ENCODE measurements at places on chromosomes 2 and 18.

GRCh38 chr18:69399253-69399652 is 1.4 kb upstream of the DOK6 start:
- DNase-seq, result no peak

- peak; percentile 10 for DNase-seq
These were observed 888 bp upstream of the TWSG1 start for GRCh38 chr18:9333441-9334328.

- DNase-seq, result no peak
These were observed 506.9 kb downstream of the DPP10 start for GRCh38 chr2:114949228-114949804.

DNA sequence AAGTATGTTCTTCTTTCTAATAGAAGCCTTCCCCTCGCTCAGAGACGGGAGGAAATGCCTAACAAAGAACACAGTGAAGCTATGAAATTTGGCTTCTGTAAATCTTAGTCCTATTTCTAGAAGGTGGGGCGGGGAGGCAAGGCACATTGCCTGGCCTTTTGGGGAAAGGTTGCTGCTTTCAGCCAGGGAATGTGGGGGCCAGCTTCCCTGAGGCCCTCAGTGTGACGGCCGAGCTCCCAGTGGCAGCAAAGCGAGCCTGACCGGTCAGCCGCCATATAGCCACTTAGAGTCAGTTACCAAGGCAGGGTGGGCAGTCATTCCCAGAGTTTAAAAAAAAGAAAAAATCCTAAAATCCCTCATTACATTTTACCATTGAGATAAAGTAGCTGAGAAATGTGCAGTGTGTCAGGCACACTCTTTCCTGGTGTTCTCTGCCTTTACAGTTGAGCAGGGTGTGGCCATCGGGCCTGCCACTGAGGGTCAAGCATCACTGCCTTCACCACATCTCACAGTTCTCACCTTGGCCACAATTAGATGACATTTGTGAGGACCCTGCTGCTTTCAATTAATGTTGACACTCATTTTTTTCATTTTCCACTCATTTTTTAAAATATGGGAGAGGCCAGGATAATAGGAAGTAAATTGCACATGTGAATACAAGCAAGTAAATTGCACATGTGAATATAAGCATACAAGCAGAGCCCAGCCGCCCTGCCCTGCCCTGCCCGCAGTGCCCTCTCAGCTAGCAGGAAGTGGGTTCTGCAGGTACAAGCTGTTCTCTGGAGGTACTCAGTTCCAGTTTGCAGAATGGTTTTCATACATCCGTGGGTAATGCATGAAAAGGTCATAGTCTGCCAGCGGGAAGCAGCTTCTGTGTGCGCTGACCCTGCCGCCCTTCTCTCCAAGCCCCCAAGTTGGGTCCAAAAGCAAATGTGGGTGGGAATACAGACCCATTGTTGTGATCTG is 76.9 kb downstream of the WDSUB1 start:
- DNase-seq, result no peak

DNA sequence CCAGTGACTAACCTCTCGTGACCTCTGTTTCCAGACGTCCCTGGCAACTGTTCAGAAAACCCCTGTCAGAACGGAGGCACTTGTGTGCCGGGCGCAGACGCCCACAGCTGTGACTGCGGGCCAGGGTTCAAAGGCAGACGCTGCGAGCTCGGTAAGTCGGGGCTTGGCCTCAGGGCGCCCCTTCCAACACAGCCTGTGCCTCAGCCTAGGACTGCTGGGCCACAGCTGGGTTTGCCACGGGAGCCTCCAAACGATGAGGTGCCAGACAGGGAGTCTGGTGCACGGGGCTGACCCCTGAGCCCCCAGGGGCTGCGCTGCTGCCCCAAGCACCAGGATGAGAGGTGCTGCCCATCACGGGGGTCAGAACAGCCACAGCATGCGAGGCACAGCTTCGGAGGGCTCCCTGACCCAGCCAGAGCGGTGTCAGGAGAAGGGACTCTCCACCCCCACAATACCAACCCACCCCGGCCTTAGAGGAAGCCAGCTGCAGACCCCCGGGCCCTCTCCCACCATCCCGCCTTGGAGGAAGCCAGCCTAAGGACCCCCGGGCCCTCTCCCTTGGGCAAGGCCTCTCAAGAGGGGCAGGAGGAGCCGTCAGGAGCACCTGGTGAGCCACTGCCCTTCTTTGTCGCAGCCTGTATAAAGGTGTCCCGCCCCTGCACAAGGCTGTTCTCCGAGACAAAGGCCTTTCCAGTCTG is 20.3 kb downstream of the MTERF4 start:
- DNase-seq, result no peak

GRCh38 chr2:160168878-160169277 is 31.2 kb downstream of the ITGB6 start:
- no peak for DNase-seq

DNA sequence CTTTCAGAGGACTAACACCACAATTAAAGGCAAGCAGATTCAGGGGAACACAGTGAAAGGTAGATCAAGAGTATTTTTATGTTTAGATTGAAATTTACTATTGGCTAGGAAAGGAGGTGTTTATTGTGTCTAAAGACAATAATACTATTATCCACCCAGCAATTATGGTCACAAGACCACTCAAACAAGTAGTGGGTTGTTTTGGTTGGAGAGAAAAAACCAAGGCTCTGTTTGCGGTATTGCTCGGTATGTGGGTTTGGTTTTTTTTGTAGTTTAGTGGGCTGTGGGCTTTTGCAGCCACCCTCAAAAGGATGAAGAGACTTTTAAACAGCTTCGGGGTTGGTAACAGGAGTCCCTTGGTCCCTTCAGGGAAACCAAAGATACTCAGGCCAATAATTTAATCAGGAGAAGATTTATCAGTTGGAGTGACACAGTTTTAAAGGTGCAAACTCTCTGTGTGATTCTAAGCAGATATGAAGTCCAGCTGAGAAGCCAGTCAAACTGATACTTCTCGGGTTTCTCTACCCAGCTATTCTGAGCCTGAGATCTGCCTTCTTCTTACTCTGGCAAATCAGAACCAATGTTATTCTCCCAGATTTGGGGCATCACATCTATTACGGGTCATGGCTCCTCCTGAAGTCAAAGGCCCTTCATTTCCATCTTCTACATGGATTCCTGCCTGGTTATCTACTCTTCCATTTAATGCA is 55.3 kb downstream of the DCC start:
- no peak for DNase-seq

DNA sequence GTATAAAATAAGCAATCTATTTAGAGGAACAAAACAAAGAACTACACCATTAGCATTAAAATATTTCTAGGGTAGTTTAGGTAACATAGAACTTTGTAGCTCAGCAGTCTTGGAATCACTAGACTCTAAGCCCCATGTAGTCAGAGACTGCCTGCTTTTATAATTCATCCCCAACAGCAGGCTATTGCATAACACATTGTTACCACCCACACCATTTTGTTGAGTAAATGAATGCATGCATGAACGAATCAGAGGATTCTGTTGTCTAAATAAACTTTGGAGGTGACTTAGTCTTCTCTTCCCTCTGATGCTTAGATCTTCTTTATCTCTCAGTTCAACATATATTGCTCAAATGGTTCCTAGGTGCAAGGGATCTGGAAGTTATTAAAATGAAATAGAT is 167.6 kb upstream of the TNP1 start:
- DNase-seq, result no peak

- DNase-seq, result no peak
These were observed 128.6 kb downstream of the MSH2 start for GRCh38 chr2:47531378-47532042.

- DNase-seq, result no peak
These were observed 97.9 kb upstream of the DLX2 start for GRCh38 chr2:172200495-172201085.

DNA sequence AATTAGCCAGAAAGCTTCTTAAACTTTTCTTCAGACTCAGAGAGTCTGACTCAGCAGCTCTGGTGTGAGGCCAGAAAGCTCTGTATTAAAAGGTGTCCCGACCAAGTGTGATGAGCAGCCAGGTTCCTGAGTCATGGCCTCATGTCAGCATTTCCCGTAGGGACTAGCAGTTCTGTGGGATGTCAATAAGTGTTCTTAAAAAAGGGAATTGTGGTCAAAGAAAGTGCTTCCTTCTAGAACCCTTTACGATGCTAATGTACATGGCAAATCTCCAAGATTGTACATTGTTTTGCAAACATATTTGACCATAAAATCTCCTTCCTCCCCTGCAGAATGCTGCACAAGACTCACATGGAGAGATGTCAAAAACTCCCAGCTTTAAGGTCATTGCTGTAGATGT is 80.1 kb downstream of the PLA2R1 start:
- no peak for DNase-seq

DNA sequence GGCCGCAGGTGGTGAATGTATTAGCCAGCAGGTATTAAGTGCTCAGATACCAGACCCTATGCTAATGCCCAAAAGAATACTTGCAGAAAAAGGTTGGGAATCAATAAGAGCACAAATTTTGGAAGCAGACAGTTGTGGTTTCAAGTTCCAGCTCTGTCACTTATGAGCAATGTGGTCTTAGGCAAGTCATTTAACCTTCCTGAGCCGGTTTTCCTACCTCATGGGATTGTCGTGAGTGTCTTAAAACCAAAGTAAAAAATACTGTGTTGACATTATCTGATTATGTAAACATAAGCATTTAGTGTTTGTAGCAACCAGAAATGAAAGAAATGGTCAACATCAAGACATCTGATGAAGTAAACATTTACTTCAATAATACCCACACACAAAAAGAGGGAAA is 93.0 kb upstream of the CHST9 start:
- DNase-seq, result no peak

DNA sequence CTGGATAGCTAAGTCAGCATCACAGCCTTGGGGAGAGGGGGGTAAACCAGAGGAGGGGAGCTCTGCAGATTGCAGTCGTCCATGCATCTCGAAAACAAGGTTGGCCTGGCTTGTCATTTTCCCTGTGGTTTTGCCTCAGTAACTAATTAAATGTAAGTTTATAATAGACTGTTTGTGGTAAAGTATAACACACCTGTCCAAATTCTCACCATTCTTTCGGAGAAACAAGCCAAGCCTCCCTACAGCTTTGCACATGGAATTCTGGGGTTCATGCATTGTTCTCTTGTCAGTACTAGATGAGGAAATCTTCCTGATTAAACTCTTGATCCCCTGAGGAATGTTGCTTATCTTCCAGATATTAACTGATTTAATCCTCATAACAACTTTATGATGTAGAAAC is 1065.2 kb upstream of the FAM98A start:
- DNase-seq, result no peak

DNA sequence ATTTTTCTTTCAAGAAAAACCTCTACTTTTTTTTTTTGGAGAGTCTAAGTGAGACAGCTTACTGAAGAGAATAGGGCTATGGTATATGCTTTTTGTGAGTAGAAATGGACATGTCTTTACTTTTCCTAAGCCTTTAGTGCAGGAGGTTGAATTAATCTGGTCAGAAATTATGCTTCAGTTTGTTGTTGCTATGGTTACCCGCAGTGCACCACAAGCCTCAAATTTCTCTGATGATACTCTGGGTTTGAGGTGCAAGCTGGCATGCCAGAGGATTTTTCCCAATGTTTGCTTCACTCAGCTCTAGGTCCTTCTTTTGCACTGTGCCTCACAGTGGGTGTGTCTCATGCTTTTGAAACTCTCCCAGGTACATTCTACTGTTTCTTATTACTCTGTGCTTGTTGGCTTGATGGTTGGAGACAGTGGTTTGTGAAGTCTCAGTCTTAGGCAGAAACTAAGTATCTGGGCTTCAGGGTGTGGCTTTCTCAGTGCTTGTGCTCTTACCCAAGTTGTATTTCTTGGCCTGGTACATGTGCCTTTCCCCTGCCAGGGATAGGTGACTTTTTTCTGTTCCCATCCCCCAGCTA is 278.3 kb downstream of the RBM43 start:
- no peak for DNase-seq

GRCh38 chr2:214104967-214105366 is 305.9 kb upstream of the VWC2L start:
- DNase-seq, result no peak

GRCh38 chr2:37284381-37284780 is 40.3 kb downstream of the PRKD3 start:
- DNase-seq, result no peak

DNA sequence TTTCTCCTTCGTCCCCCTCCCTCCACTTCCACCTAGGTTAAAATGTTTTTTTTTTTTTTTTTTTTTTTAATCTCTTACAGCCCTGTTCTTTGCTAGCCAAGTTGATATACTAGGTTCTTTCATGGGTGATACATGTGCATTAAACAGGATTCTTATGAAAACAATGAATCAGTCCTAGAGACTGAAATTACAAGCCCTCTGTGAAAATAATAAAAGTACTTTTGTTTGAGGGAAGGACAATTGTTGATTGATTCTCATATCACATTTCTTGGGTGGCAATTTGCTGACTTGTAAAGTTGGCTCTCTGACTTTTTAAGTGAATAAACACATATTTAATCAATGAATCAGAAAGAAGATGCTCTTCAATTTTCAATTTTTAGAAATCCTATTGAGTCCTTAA is 639.9 kb downstream of the LRP1B start:
- no peak for DNase-seq

DNA sequence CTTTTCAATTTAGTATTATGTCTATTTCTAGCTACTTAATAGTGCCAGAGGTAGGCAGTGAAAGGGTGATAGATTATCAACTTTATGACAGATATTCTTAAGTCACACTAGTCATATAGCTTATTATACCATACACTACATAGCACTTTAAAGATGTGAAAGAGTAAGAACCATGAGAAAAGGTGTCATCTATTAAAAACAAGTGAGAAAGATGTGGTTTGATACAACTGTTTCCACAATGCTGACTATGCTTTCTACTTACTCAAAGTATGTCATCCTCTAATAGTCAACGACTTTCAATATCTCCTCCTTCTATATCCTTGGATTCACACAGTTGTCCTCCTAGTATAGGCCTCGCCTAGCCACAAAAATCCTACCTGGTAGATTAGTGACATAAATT is 132.9 kb upstream of the WDSUB1 start:
- DNase-seq, result no peak

- DNase-seq, result no peak
These were observed 6.7 kb downstream of the ZNF407 start for GRCh38 chr18:74604361-74604760.

DNA sequence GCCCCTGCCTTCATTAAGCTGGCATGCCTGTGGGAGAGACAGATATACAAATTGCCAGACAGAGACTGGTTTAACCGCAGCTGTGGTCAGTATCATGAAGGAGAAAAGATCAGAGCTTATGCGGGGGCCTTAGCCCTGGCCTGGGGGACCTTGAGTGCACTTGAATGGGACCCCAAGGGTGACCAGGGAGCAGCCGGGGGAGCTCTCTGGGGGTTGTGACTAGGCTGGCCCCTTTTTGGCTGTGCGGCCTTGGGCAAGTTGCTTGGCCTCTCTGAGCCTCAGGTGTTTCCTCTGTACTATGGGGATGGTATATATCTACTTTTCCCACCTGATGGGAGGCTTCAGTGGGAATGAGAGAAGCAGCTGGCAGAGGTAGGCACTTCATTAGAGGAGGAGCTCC is 35.7 kb downstream of the INHBB start:
- DNase-seq, result no peak
